ENCODE measurements at places on chromosomes 16 and 17.

GRCh38 chr17:2024572-2025219 is 438 bp downstream of the RTN4RL1 start:
- no peak for DNase-seq

DNA sequence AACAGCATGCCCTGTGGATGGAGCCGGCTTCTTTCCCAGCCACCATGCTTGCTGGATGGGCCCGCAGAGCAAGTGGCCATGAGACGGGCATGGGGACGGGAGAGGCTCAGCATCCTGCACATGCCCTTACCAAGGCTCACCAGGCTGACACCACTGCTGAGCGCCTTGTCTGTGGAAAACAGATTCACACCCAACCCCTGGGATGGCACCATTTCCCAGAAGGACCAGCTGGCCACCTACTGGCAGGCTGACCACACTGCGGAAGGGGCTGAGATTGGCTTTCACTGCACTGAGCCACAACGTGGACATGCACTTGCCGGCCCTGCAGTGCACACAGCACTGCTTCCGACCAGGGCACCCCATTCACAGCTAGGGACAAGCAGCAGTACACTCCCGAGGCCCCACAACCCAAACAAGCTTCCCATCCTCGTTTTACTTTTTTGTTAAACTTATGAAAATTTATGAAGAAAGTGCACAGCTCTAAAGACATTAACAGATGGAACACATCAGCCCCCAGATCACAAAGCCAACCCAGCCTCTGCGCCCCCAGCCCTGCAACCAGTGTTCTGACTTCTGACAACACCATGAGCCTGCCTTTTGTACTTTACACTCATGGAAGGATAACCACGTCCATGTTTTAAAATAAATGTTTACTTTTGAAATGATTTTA is 13.9 kb upstream of the KRTAP17-1 start:
- DNase-seq = no peak

GRCh38 chr17:418421-418751 is 65.8 kb upstream of the RPH3AL start:
- no peak for DNase-seq

- no peak for DNase-seq
Observed at GRCh38 chr16:5642436-5642835, 544.8 kb upstream of the EEF2KMT start.

DNA sequence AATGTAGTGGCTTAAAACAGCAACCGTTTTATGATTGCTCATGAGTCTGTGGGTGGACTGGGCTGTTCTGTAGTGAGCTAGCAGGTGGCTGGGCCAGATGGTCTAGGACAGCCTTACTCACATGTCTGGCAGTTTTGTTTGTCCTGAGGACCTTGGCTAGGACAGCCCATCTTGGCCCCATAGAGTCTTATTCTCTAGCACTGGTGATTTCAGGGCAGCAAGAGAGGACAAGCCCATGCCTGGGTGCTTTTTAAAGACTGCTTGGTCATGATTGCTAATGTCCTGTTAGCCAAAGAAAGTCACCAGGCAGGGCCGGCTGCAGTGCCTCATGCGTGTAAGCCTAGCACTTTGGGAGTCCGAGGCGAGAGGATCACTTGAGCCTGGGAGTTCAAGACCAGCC is 139.8 kb downstream of the KATNIP start:
- no peak for DNase-seq
